HuH-7 (cell line): ENCODE measurements at places on chromosomes 3 and 15.
A peak's percentile ranks its signal among the peaks of the same experiment; 100 is the strongest.

GRCh38 chr15:27623560-27624305 lies 475.4 kb downstream of the OCA2 start:
- DNase-seq: no peak

DNA sequence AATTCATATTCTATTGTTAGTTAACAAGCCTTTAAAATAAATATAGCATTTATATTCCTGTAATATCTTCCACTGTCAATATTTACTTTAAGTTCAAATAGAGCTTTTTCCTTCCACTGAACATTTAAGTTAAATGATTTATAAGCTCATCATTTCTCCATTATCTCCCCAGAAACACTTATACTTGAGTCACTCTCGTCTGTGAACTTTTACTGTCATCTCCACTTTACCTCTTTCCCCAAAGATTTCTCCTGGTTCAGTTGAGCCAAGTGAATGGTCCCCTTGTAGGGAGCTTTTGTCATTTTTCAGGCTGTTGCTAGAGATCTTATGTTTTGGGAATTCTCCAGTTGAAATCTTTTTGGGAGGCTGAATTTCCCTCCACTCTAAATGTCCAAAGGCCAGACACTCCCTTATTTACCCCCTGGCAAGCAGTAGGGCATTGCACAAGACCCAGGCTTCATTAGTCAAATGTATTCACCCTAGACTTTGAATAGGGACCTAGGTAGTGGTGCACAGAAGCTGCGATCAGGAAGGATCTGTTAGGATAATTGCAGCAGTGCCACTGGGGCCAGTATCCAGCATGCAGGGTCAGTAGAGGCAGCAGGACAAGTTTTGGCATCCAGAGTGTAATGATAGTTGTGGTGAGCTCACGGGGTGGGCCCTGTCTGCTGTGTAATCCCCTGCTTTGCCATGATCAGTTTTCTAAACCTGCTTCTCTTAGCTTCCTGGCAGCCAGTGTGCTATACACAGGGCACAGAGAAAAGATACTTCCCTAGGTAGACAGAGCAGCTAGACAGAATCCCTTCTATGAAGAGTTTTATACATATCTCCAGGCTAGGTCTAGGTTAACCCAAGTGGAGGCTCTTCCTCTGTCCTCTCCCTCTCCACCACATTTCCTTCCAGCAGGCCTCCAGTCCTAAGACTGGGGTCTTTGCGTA lies 356.5 kb upstream of the SLCO3A1 start:
- peak; percentile 65 for DNase-seq

DNA sequence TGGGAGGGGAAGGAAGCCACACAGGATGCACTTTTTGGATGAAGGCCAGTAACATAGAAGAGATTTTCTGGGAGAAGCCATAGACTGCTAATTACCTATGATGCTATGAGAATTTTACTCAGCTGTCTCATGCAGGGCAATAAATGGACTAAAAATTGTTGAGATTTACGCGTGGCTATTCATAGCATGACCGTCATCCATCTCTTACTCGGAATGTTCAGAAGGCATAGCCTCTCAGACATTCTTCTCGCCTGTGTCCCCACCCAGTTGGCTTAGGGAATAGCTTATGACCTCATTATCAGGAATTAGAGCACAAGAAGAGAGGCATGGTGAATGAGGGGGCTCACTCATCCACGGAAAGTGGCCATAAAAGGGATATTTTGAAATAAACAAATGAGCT lies 107.9 kb upstream of the ATP10A start:
- DNase-seq: no peak

- no peak for DNase-seq
Observed at GRCh38 chr15:66700412-66700801, 1.6 kb upstream of the SMAD6 start.

DNA sequence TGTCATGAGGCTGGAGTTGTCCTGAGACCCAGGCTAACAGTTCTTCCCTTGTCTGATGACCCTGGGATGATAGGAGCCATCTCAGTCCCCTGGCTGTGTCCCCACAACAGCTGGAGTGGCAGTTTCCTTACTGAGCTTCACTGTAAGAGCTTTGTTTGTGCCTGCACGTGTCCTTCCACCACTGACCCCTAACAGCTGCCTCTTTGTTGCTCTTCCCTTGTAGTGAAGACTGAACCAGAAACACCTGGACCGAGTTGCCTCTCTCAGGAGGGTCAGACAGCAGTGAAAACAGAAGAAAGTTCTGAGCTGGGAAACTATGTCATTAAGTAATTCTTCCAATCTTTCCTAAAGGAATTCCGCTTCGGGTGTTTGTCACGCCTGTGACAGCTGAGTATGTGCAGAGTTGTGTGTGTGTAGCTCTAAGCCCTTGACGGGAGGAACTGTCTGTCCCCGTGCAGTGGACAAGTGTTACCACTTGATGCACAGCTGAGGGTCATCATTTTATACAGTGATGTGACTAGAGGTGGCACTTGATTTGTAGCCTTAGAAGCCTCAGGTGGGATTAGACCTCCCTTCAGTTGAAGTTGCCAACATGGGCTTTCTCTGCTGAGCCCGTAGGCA lies 25.0 kb downstream of the MAP6D1 start:
- DNase-seq: no peak

GRCh38 chr15:99732124-99732750 lies 1.0 kb downstream of the LYSMD4 start:
- DNase-seq: peak; percentile 23

DNA sequence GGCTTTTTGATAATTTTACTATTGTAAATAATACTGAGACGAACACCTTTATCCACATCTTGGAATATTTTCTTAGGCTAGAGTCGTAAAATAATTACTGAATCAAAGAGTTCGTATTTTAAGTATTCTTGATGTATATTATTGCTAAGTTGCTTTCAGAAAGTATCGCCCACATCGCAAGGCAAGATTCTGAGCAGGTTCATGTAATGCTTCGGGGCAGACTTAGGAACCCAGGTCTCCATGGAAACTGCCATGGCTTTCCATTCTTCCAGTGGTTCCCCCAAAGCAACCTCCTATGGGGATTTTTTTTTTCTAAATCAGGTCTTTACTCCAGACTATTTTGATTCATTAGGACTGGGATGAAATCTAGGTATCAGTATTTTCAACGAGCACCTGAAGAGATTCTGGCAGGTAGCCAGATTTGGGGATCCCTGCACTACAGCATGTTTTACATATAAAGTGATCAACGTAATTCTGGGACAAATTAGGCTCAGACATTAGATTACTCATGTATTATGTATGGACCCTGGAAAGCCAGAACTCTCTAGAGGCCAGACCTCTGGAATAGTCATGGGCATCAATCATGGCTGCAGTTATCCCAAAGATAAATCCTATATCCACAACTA lies 86.5 kb downstream of the B3GNT5 start:
- no peak for DNase-seq

GRCh38 chr3:64187065-64187959 lies 38.0 kb downstream of the PRICKLE2 start:
- no peak for DNase-seq

- peak; percentile 88 for DNase-seq
Observed at GRCh38 chr3:50194128-50194902, 2.9 kb downstream of the GNAT1 start.

DNA sequence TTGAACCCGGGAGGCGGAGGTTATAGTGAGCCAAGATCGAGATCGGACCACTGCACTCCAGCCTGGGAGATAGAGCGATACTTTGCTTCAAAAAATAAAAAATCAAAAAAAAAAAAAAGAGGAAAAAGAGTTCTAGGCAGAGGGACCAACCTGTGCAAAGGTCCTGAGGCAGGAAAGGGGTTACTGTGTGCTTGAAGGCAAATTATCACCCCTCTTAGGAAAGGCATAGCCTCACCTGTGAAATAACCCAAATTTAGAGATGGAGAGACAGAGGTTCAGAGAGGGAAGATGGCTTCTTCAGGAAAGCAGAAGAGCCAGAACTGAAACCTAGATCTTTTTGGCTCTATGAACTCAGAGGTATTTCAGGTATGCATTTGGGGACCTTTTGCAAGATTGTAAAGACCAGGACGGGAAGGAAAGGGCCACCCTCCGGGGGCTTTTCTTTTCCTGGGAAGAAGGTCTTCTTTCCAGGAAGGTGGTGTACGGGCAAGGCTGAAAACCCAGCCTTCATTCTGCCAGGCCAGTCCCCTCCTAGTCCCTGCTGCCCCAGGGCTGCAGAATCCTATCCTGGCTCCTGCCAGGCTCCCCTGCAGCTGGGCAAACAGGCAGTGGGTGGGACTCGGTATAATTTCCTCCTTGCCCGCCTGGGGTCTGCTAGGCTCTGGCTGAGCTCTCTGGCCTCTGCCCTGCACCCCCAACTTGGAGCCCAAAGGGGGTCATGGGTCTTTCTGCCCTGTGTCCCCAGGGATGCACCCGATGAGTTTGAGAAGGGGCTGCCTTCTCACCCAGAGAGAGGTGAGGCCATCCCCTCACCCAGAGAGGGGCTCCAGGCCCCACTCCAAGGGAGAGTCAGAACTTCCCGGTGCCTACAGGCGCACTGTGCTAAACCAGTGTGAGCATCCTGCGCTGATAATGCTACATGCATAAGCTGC lies 14.4 kb upstream of the CSK start:
- no peak for DNase-seq

DNA sequence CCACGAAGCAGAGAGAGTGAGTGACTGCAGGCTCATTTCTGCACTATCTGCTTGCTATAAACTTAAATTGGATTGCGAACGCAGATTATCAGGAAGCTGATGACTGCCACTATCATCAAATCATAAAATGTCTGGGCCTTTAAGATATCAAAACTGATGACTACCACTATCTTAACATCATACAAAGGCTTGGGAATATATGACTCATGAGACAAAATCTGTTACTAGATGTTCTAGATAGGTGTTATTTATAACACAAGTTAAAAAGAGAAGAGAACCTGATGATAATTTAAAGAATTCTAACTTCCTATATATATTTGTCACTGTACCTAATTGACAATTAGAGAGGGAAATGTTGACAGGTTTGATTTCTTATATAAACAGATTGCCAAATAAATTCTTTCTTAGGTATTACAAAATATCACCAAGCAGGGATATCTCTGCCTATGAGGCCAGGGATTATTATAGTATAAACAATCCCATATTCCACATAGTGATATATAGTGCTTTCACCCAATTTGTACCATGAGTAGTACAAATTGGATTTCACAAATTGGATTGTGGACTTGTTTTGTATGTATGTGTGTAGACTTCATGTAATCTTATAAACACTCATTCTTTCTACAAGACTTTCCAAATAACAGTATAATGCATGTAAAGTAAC lies 1157.2 kb downstream of the ROBO1 start:
- no peak for DNase-seq

DNA sequence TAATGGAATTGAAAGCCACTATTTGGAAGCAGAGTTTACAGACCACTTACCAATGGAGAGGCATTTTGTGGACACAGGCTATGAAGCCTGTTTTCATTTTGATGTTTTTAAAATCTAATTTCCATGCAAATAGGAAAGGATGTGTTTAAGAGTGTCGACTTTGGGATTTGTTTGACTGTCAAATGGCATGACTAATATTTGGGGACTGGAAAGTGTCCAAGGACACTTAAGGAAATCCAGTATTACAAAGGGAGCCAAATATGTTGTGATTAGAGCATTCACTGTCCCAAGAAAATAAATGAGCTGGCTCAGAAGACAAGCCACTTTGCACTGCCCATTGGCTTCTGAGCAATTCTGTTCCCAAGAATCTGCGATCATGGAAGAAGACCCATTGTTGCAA lies 34.0 kb upstream of the SLC6A11 start:
- DNase-seq: no peak

GRCh38 chr3:12356996-12357395 lies 68.1 kb downstream of the PPARG start:
- no peak for DNase-seq
